ENCODE measurements at places on chromosomes 16 and 17. TPM values are rescaled to one million over a fixed set of nuclear protein-coding genes. Genes with fewer than 3 reads are reported as not detected.

DNA sequence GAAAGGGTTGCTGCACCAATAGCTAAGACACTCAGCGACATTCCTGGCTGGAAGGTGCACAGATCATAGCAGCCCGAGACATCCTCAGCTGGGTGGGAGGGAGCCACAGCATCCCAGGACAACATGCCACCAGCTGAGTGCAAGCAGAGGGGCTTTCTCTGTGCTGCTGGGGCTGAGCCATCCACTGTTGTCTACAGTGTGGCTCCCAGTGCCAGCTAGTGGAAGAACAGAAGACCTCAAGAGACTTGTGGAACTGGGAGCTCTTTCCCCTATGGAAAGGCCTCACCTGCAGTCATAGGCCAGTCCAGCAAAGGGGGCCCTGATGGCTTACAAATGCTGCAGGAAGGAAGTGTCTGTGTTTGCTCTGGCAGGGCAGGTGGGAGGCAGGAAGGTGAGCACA lies 131.0 kb downstream of the C16orf78 start:
- no peak for DNase-seq

DNA sequence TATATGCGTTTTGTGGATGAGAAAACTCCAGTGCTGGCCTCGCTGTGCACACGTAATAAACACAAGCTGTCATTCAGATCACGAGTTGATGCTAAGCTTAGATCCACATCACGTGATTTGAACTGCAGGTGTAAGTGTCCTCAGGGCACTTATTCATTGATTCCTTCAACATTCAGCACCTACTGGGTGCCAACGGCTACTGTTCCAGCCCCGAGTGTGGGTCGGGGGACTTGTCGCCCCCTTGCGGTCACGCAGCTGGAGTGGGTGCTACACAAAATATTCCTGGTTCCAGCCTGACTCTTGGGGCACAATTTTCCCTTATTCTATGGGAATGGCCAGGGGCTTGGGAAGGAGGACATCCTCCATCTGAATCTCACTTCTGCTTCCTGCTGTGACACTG lies 29.9 kb upstream of the GINS2 start:
- peak; percentile 41 for DNase-seq

DNA sequence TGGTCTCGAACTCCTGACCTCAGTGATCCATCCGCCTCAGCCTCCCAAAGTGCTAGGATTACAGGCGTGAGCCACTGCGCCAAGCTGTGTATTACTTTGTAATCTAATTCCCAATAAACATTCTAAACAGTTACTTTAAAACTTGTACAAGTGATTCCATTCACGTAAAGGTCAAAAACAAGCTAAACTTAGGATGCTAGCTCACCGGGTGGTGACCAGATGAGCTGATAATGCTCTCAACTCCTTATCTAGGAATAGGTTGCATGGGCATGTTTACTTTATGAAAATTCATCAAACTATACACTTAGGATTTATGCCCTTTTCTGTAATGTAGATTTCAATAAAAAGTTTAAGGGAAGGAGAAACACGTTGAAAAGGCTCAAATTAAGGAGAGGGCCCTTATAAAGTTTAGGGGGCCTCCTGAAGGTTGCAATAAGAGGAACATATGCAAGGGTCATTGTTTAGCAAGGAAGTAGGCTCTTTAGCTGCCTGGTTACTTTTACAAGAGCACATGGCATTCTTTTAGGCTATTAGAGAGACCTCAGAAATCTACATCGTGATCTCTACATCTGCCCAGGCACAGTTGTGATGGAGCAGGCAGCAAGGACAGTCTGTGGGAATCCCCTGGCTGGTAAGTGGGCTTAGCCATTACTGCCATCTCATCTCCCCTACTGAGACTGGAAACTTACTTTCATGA lies 13.3 kb downstream of the CDR2 start:
- no peak for DNase-seq

- peak; percentile 34 for DNase-seq
These were observed 73.1 kb downstream of the KSR1 start for GRCh38 chr17:27529230-27529796.

DNA sequence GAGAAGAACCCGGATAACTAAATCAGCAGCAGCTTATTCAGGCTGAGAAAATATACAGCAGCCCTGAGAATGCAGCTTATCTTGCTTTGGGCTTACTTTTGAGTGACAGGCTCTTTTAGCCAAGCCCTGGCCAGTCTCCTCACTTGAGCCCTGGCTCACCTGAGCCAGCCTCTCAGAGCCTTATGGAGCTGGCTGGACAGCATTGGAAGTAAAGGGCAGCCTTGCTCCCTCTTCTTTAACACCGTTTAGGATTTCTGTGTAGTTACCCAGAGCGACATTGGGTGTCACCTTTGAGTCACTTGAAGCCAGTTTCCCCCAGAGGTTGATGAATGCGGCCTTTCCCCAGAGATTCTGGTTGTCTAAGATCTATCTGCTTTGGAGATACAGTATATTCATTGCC lies 7.7 kb upstream of the NPIPB2 start:
- DNase-seq = peak; percentile 46

DNA sequence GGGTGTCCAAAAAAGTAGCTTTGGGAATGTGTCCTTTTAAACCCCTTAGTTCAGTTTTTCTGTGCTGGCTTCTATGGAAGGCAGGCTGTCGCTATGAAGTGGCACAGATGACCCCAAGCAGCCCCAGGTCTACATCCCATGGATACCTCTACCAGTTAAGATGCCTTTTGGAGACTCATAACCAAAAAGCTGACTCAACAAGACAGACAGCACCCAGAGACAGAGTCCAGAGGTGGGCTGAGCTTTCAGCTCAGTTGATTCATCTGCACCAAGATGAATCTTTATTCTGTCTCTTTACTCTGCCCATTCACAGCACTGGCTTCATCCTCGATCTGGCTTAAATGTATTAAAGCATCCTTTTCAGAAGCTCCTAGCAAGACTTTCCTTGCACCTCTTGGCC lies 29.8 kb upstream of the RBBP6 start:
- DNase-seq = no peak

DNA sequence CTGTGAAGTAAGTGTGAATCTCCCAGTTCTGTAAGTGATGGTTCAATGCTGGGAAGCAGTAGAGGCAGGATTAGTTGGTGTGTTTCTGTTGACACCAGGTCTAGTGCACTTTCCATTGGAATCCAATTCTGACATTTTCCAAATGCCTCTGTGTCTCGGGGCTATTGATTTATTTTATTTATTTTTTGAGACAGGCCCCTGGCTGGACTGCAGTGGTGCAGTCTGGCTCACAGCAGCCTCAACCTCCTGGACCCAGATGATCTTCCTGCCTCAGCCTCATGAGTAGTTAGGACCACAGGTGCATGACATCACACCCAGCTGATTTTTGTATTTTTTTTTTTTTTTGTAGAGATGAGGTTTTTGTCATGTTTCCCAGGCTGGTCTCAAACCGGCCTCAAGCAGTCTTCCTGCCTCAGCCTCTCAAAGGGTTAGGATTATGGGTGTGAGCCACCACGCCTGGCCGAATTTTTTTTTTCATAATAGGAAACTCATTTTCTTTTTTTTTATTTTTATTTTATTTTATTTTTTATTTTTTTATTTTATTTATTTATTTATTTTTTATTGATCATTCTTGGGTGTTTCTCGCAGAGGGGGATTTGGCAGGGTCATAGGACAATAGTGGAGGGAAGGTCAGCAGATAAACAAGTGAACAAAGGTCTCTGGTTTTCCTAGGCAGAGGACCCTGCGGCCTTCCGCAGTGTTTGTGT lies 61.7 kb downstream of the YPEL2 start:
- no peak for DNase-seq

DNA sequence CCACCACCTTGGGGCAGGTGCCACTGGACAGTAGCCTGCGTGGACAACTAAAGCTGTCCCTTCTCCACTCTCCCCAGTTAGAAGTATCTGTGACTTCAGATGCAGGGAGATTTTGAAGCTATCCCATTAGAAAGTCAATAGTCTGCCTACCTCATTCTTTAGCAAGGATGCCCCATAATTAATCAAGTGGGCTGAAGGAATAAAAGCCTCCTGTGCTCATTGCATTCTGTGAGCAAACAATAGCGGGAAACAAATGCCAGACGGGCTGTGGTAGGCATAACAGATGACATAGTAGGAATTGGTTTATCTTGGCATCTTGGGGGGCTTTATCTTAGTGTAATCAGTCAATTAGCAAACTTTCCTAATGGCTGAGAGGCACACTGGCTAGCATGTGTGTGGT lies 96.7 kb upstream of the HSBP1 start:
- no peak for DNase-seq

DNA sequence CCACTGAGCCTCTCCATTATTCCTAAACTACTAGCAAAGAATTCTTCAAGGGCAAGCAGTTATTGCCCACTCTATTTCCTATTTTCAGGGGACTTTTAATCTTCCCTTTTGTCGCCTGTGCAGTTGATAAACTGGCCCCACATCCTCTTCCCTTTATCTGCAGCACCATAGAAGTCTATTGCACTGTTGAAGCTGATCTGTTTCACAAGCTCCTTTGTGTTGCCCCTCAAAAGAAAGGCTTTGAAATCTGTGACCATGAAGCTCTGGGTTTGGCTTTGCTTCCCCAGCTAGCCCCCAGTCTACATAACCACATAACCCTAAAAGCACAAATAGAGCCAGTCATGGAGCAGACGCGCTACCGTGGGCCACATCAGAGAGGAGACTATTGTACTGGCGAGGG lies 37.1 kb downstream of the CDRT15 start:
- DNase-seq = no peak

GRCh38 chr17:56742601-56743000 lies 91.1 kb downstream of the C17orf67 start:
- no peak for DNase-seq

DNA sequence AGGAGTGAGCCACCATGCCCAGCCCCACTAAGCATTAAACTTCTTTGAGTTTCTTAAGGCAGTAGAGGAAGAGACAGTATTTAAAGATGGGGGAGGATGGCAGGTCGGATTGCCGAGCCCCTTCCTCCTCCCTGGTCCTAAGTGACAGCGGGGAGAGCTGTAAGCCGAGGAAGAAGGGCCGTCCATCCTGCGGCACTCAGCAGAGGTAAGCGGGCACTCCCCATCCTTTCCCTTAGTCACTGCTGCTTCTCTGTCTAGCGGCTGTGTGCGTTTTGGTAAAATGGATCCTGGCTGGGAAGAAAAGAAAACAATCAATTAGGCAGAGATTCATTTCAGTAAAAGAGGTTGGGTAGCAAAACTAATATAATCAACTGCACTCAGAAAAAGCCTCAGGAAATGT lies 13.9 kb downstream of the DNAAF1 start:
- DNase-seq = no peak

GRCh38 chr16:83994087-83994486 lies 26.0 kb downstream of the NECAB2 start:
- peak; percentile 95 for DNase-seq

GRCh38 chr17:37360632-37361031 lies 15.2 kb upstream of the C17orf78 start:
- DNase-seq = peak; percentile 55

DNA sequence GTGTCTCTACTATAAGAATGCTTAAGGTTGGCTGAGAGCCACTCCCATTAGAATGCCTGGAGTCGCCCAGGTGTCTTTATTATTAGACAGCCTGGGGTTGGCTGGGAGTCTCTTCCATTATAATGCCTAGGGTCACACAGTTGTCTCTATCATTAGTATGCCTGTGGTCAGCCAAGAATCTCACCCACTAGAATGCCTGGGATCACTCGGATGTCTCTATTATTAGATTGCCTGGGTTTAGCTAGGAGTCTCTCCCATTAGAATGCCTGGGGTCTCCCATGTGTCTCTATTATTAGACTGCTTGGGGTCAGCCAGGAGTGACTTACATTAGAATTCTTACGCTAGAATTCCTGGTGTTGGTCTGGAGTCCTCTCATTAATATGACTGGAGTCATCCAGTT lies 2255.3 kb downstream of the TP53TG3F start:
- DNase-seq = no peak

DNA sequence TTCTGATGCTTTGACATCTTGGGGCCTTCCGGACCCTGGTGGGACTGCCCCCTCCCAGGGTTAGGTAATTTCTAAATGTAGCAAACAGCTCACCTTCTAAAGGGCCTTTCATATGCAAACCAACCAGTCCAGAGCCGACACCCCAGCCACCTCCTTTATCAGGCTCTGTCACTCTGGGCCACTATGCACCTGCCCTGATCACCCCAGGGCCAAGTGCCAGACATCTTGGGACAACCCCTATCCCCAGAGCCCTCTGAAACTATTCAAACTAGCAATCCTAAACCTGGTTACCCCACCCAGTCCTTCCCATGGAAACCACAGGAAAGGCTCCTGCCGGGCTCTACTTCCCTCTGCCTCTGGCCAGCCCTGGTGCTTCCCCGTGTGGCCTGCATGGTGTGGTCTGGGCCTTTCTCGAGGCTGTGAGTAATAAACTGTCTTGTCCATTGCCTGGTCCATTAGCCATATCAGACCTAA lies 91.2 kb upstream of the TNRC6C start:
- DNase-seq = no peak

GRCh38 chr16:566475-567372 lies at the start of gene NHLRC4:
Gene NHLRC4, plus strand, starts transcription at chr16:567005. Its CDS starts 1,043 bp downstream, at chr16:568048.
- DNase-seq = peak; percentile 86

DNA sequence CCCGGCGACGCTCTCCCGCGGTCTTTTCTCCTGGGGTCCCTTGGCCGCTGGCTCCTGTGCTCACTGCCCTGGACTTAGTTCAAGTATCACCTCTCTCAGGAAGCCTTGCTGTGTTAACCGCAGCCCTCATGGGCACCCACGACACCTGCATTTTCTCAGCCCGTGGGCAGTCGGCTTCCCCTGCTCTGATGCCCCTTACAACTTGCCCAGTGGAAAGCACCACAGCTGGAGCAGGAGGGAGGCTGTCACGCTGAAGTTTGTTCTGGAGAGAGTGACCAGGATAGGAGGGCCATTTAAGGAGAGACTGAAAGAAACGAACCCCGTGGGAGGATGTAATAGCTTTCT lies 395 bp downstream of the STXBP4 start:
- DNase-seq = peak; percentile 53

- DNase-seq = peak; percentile 14
These were observed 330.3 kb downstream of the BCAS3 start for GRCh38 chr17:61007980-61008379.

The C16orf87 gene
- 26.0 TPM for total RNA-seq

The TRIM65 gene
- 20.2 TPM for total RNA-seq

The CDC42EP4 gene
- total RNA-seq = 18.9 TPM

The CCL14 gene
- total RNA-seq = not detected

The MT1G gene
- not detected for total RNA-seq

The CMIP gene
- 22.2 TPM for total RNA-seq

The NAGS gene
- 6.1 TPM for total RNA-seq

The GCGR gene
- total RNA-seq = 0.15 TPM

The KRT40 gene
- total RNA-seq = not detected

The SHISA6 gene
- 0.25 TPM for total RNA-seq

The CCL4 gene
- total RNA-seq = not detected

The TAC4 gene
- not detected for total RNA-seq

The SPATA32 gene
- not detected for total RNA-seq

The TLCD1 gene
- total RNA-seq = 3.0 TPM

The HLF gene
- total RNA-seq = 0.74 TPM

The GNGT2 gene
- total RNA-seq = not detected

The LAT gene
- 1.2 TPM for total RNA-seq

Data from cardiac muscle cell (in vitro differentiated cells and primary cell).